ENCODE measurements at places on chromosomes 7 and 10.

DNA sequence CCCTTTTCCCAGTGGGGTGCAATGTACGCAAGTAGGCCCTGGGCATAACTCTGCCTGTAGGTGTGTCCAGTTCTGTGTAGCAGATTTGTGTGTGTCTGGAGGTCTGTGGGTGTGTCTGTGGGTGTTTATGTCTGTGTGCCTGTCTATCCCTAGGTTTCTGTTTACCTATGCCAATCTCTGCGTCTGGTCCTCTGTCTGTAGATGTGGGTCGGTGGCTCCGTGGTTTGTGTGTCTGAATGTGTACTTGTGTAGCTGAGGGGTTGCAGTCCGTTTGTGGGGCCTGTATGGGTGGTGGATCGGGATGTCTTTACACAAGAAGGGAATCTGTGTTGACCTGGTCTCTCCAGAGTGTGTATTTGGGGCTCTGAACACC lies 932 bp downstream of the NYAP1 start:
- DNase-seq, result no peak

GRCh38 chr10:131511391-131511790 lies 199.9 kb upstream of the TCERG1L start:
- no peak for DNase-seq

DNA sequence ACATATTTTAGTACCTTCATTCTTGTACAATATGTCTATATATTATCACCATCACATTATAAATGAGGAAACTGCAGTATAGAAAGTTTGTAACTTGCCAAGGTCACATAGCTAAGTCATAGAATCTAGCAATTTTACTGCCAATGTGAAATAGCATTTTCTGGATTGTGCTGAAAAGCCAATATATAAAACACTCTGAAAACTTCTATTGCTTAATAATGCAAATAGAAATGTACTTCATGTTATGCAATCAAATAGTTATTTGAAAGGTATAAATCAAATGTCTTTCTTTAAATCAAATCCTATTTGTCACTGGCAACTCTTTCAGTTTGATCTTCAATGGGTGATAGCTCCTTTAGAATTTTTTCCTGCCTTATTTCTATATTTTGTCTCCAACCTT lies 129.5 kb downstream of the TMEM26 start:
- DNase-seq, result no peak

GRCh38 chr10:105253515-105254212 lies 612.6 kb downstream of the SORCS3 start:
- DNase-seq, result no peak

DNA sequence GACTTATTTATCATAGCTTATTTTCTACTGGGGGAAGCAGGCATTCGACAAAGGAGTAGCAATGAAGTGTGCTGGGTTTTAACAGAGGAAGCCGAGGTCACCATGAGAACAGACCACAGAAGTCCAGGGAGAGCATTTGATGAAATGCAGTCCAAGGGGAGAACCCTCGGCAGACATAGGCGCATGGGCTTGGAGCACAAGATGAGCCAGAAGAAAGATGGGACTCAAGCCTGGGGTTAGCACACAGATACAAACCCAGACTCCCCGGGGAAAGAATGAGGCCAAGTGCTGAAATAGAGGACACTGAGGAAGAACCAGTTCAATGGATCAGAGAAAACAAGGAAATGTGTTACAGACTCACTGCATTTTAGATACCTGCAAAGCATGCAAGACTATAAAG lies 209.5 kb downstream of the FAM107B start:
- no peak for DNase-seq

DNA sequence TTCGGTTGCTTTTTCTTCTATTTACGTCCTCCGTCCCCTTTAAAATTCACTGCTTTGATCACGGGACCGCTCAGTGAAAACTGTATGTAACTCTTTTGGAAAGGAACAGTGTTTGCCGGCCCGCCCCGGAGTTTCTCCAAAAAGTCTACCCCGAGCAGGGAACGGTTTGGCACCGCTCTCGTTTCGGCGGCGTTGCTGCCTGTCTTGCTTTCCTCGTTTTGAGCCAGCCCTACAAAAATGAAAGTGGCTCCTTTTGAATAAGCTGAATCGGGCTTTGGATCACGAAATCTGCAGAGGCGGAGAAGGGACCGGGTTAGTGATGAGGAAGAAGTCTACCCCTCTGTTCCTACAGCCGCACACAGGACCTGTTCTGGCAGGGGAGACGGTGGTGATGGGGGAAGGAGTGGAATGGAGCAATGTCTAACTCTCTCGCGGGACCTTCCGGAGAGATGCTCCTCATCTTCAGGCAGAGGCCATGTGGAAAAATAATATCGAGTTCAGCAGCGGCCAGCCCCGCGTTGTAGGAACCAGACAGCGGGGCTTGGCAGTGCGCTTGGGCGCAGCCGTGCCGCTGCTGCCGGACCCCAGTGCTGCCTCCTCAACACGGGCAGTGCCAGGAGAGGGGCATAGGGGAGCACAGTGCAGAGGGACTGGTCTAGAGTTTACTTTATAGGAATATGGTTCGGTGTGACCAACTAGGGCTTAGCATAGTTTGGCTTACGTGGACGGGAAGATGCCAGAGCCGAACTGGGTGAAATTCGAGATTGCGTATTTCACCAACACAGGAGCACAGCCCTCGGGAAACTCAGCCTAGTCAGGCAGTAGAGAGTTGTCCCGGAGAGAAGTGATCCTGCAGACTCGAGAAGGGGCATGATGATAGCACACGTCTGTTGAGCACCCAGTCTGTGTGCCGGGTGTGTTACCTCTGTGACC lies 1.4 kb downstream of the HTRA1 start:
- no peak for DNase-seq

GRCh38 chr10:75508239-75508813 lies 76.9 kb downstream of the LRMDA start:
- no peak for DNase-seq

- DNase-seq, result no peak
Measured at GRCh38 chr7:145624618-145625017, 492.0 kb upstream of the CNTNAP2 start.

- no peak for DNase-seq
Measured at GRCh38 chr7:47318395-47319182, 263.3 kb downstream of the TNS3 start.

DNA sequence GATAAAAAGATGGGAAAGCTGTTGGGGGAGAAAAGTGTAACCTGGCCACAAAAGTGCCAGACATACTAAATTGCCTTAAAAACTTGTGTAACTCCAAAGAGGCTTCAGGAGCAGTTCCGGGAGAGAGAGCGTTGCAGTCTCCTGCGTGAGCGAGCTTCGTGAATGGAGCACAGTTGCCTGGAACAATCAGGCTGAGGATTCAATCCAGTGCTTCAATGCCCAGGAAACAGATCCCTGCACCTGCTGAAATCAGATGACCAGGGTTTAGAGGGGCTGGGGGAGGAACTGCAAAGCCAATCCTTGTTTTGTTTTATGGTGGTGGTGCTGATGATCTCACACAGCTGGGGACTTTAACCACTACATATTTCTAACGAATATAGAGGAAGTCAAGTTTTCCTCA lies 398.3 kb downstream of the DPP6 start:
- DNase-seq, result no peak

DNA sequence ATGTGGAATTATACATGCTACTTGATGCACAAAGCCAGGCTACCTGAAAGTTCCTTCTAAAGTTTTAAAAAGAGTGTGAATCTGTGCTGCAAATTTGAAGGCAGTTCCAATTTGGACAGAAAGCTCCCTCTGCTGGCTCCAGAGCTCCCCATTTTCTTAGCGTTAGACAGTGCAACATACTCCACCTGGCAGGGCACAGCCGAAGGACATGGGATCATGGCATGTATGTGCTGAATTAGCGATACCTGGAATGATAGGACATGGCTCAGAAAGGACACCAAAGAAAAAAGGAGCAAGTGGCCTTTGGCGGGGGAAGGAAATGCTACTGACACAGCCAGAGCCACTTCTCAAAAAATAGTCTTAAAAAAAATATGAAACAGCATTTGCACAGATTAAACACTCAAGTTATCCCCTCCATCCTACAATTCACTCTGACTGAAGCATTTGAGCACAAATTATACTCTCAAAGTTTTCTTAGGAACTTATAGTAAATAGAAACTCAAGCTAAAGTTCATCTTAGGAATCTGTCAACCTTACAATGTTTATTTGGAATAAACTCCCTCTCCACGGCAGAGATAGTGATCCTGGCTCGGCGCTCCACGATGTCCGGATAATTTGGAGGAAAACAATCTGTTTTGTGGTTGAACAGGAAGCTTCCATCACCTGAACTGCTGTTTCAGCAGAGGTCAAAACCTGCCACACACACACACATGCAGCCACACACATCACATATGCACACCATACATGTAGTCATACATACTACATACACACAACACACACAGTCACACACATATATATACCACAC lies 80.0 kb downstream of the C7orf25 start:
- no peak for DNase-seq

GRCh38 chr10:30805061-30805460 lies 175.5 kb upstream of the LYZL2 start:
- no peak for DNase-seq

Measured in activated CD8-positive, alpha-beta memory T cell treated with anti-CD3 and anti-CD28 coated beads for 4 hours (primary cell).